NCI-H69 (cell line): ENCODE measurements at places on chromosomes 2 and 18.
A peak's percentile ranks its signal among the peaks of the same experiment; 100 is the strongest.

DNA sequence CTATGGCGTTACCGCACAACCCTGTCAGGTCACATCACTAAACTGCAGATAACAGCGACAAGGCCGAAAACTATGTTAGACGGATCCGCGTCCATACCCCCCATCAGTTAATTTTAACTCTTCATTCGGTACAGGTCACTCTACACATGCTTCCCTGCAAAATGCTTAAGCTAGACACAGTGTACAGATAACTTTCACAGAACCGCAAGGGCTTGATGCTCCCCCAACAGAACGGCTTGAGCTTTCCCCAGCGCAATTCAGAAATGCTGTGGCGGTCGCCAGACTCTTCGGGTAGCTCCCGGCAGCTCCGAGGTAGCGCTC, 283 bp upstream of the RBBP8 start:
- DNase-seq: no peak

DNA sequence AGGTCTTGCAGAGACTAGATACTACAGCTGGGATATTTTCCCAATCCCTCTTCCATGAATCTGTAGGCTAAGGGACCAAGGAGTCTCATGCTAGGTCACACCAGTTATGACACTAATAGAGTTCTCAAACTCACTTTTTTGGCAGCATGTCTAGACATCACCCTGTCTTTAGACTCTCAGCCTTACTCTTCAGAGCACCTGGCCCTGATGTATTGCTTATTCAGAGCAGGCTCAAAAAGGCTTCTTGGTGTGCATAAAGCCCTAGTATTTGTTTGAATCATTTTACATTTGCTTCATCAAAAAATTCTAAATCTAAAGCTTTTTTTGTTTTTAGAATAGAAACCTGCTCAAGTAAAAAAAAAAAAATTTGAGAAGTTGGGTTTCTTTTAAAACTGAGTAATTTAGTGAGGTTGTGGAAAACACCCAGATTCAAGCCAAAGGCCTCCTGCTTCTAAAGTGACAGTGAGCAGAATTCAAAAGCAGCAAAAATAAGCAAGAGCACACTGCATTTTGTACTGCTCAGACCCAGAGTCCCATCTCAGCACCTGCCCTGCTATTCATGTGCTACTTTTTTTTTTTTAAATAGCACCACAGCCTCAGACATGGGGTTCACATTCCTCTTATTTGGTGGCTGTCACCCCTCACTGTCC, 18.0 kb upstream of the DNAH6 start:
- no peak for DNase-seq

- peak; percentile 97 for DNase-seq
These were observed 197.3 kb downstream of the DCC start for GRCh38 chr18:52537261-52537660.

DNA sequence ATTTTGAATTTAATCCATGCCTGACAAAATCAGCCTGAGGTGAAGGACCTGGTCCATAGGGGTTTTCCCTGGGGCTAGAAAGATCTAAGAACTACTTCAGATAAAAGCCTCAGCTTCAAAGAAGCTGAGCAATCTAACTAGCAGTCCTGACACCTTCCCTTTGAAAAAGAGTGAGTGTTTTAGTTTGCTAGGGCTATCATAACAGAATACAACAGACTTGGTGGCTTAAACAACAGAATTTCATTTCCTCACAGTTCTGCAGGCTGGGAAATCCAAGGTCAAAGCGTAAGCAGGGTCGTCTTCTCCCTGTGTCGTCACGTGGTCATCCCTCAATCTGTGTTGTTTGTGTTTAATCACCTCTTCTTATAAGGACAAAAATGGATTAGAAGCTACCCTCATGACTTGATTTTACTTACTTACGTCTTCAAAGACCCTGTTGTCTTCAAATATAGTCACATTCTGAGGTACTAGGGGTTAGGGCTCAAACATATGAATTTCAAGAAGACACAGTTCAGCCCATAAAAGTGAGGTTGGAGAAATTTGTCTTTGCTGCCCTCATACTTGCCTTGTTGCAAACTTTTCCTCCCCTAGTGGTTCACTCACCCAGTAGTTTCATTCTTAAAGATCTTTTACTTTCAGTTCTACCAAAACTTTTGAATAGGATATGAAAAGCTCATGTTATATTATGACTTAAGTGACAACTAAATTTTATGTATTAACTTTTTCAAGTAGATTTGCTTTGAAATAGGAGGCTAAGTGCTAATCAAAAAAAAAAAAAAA, 673.8 kb downstream of the ARHGAP15 start:
- DNase-seq: no peak

DNA sequence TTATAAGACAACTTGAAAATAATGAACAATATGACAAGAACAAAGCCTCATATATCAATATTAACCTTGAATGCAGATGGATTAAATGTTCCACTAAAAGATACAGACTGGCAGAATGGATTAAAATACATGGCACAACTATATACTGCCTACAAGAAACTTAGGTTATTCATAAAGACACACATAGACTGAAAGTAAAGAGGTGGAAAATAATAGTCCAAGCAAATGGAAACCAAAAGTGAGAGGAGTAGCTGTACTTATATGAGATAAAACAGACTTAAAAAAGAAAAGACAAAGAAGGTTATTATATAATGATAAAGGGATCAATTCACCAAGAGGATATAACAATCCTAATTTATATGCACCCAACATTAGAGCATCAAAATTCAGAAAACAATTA, 18.2 kb downstream of the LMAN1 start:
- no peak for DNase-seq

DNA sequence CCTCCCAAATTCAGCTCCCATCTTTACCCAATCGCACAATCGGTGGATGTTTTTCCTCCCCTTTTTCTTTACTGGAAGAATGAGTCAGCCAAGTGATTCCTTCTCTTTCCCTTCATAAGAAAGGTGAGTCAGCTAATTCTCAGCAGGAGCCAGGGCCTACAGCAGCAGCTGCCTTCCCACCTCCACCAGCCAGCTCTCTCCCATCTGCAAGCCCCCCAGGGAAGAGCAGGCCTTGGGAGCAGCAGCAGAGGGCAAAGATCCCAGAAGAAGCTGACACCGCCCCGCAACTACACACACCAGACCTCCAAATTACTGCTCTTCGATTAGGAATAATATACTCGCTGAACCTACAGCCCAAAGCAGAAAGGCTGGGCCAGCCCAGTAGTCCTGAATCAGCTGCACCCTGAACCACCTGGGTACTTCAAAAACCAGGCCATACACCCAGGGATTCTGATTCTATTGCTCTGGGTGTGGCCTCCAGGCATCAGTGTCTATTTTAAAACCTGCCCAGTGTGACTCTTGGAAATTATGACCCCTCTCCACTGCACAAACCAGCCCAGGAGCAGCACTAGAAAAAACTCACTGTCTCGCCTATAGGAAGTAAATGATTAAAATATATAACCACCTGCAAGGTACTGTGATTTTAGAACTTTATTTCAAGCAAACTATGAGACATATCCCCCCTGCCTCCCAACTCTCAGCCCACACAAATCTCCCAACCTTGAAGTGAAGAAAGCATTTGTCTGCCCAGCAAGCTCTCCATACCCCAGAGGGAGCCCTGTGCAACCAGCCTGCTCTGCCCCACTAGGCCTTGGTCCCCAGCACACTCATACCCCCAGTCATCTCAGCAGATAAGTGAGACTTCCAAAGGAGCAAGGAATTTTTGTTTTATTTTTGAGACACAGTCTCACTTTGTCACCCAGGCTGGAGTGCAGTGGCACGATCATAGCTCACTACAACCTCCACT, 7.3 kb downstream of the SFXN5 start:
- peak; percentile 57 for DNase-seq

DNA sequence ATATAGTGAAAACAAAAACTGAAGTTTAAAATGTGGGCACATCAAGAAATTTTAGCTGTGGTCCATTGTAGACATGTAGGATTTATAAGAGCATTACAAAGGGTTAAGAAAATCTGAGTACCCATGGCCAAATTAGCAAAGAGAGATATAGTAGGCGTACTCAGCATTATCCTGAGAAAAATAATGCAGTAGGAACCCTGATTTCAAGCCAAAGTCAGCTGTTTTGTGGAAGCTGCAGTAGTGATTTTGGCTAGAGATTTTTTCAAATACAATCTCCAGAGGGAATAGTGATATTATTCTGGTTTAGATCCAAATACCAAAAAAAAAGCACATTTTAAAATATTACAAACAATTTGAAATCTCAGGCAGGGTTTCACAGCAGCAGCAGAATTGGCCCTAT, 450.9 kb downstream of the FBXO15 start:
- DNase-seq: no peak
